ENCODE measurements at places on chromosomes 1 and 21. TPM values are rescaled to one million over a fixed set of nuclear protein-coding genes. Genes with fewer than 3 reads are reported as not detected.

SPRR2F gene
- total RNA-seq = not detected

HIVEP3 gene
- 4.6 TPM for total RNA-seq

RGS13 gene
- total RNA-seq = under 0.01 TPM

SPRR1A gene
- total RNA-seq = not detected

TOR1AIP2 gene
- total RNA-seq = 26.4 TPM

KRTAP19-1 gene
- not detected for total RNA-seq

NECTIN4 gene
- under 0.01 TPM for total RNA-seq

CFHR3 gene
- total RNA-seq = not detected

AADACL4 gene
- total RNA-seq = not detected

IGFN1 gene
- not detected for total RNA-seq

DNA sequence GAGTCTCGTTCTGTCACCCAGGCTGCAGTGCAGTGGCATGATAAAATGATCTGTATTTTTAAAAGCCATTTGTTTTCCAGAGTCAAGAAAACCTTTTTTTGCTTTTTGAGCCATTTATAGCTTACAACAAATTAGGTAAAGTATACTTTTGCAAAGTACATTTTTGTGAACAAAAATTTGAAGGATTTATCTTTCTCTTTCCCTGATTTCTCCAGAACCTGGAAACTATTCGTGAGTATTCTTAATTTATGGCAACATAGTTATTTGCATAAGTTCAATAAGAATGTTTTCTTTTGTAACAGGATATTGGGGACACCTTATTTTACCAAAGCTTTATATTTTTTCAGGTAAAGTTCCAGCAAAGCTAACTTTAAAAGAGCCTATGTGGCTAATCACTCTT lies 37.4 kb upstream of the SLC35F3 start:
- DNase-seq = no peak

- peak; percentile 77 for DNase-seq
These were observed 699 bp downstream of the MAP3K6 start for GRCh38 chr1:27366113-27366410.

DNA sequence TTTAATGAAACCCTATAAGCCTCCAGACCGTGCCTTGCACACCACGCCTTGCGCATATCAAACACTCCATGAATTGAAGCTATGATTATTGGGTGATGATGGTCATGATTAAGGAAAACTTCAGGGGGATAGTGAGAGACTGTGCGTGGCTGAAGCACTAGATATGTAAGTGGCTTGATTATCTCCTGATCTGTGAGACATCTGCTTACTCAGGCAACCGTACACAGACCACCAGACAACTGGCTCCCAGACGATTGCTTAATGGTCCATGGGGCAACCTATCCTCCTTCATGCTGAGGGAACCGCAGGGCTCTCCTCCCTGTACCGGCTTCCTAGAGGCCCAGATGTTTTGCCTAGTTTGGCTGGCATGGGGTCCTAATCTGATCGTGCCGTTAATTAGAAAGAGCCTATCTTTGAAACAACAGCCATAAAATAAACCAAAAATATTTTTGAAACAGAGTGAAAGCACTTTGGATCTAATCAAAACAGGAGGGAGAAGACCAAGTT lies 51.6 kb downstream of the IRF2BP2 start:
- no peak for DNase-seq

- no peak for DNase-seq
These were observed 147.8 kb upstream of the POGK start for GRCh38 chr1:166691476-166691875.

GRCh38 chr1:10152709-10153284 lies 57.6 kb upstream of the KIF1B start:
- DNase-seq = no peak

DNA sequence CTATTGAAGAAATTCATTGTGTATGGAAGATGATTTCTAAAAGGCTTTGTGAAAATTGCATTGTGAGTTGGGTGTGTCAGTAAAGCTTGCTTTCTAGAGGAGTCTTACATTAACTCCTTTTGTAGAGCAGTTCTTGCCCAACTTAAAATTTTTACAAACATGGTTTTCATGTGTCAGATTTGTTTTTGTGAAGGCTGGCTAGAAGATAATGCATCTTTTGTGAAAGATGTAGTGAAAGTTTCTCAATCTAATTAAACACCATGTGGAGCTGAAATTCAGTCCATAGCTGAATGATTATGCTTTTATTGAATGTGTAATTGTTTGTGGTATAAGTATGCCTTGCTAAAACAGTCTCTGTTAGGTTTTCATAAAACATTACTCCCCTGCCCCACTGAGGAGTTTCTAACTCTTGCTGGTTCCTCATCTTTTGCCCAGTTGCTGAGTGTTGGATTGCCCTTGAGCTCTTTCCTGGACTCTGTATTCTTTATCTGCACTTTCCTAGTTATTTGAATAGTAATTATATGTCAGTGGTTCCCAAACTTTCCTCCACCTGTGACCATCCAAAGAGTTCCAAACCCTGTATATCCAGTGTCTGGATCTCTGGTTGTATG lies 38.0 kb downstream of the KCTD3 start:
- no peak for DNase-seq

DNA sequence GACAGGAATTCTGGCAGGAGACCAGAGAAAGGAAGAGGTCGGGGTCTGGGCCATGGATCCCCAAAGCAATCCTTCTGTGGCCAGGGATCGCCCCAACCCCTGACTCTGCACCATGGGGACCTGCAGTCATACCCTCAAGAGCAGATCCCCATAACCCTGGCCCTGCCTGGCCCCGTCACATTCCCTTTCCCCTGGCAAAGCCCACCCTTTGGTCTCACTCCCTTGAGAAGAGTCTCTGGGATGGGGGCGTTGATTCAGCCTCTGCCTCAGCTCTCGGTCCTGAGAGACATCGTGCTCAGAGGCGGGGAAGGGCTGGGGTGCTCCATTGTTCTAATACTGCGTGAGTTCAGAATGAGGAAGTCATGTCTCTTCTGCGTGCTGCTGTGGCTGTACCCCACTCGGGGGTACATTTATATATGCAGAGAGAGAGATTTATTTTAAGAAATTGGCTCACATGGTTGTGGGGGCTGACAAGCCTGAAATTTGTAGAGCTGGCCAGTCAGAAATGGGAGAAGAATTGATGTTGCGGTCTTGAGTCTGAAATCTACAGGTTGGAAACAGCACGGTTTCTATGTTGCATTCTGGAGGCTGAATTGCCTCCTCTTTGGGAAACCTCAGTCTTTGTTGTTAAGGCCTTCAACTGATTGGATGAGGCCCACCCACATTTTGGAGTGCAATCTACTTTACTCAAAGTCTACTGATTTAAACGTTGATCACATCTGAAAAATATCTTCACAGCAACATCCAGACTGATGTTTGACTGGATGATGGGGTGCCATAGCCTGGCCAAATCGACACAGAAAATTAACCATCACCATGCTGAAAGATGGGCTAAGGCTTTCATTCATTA lies 4.2 kb upstream of the PADI2 start:
- no peak for DNase-seq

GRCh38 chr1:173267453-173267945 lies 60.4 kb upstream of the TNFSF4 start:
- DNase-seq = no peak

- peak; percentile 74 for DNase-seq
These were observed 10.5 kb downstream of the MTX1 start for GRCh38 chr1:155218854-155219591.

- no peak for DNase-seq
These were observed 8.3 kb upstream of the RNF19B start for GRCh38 chr1:32972814-32973428.

DNA sequence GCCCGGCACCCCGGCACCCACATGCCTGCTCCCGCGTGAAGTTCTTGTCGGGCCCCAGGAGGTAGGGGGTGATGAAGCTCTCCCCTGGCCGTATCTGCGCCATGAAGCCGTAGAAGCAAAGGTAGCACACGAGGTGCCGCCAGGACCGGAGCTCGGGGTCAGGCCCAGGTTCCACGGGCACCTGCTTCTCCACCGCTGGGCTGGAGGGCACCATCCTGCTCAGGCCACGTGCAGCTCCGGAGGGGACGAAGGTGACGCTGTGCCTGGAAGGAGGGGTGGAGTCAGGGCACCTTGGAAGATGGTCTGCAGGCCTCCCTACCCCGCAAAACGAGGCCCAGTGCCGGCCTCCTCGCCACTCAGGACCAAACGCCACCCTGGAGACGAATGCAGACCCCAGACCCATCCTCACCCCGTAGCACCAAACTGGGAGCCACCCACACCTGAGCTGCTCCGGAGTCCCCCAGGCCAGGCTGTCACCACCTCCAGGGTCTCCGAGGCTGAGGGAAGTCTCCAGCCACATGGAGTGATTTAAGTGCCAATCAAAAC lies 4.4 kb downstream of the SLC19A1 start:
- no peak for DNase-seq

DNA sequence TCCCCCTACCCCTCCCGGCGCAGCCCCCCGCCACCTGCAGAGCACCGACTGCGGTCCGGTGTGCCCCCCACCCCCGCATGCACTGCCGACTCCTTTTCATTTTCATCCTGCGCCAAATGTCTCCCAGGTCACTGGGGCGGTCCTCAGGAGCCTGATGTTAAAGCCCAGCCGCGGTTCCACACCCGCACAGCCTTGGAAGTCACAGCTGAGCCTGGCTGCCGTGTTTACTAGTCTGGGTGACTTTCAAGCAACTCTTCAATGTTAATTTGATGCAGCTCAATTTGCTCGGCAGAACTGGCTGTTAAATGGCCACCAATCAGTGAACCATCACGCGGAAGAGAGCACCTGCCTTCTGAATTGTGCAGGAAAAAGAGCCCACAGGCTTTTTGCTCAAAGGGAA lies 27.2 kb downstream of the THAP3 start:
- no peak for DNase-seq

GRCh38 chr1:192724670-192725069 lies 84.2 kb upstream of the RGS2 start:
- DNase-seq = no peak

- DNase-seq = no peak
These were observed 23.1 kb downstream of the SOD1 start for GRCh38 chr21:31682620-31683019.

DNA sequence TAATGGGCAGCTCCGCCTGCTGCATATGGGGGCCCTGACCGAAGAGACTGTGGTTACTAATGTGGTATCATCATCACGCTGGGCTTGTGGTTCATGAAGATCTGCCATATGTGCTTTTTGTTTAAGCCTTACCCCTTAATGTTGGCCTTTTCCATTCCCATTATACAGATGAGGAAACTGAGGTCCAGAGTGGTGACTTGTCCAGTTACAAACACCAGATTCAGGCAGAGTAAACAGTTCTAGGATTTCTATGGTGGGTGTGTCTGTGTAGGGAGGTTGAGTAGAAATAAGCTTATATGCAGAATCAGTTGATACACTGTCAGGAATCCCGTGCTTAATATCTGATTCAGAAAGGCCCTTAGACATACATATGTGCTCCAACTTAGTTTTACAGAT lies 691 bp downstream of the UTP11 start:
- no peak for DNase-seq

GRCh38 chr1:58361134-58361533 lies 185.4 kb downstream of the OMA1 start:
- no peak for DNase-seq

DNA sequence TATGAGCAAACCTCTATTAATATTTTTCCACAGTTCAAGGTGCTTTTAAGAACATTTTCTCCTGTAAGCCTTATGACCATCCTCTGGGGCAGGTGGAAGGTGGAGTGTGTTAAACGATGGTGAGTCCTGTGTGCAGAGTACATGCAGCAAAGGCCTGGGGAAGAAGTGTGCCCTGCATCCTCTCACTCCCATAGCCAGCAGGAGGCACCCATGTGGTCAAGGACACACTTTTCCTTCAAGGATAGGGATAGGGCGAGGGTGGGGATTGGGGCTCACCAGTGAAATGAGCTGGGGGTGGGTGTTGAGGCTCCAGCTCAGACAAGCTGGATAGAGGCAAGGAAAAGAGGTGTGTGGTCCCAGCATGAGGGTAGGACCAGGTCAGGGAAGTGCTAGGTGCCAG lies 120.8 kb upstream of the KCNE2 start:
- no peak for DNase-seq
